ENCODE measurements at places on chromosomes 5 and 9.

- DNase-seq: no peak
Measured at GRCh38 chr5:118863345-118863744, 125.0 kb downstream of the DTWD2 start.

GRCh38 chr9:13898957-13899356 is 415.0 kb downstream of the NFIB start:
- no peak for DNase-seq

- no peak for DNase-seq
Measured at GRCh38 chr9:89367281-89367680, 49.0 kb downstream of the SECISBP2 start.

DNA sequence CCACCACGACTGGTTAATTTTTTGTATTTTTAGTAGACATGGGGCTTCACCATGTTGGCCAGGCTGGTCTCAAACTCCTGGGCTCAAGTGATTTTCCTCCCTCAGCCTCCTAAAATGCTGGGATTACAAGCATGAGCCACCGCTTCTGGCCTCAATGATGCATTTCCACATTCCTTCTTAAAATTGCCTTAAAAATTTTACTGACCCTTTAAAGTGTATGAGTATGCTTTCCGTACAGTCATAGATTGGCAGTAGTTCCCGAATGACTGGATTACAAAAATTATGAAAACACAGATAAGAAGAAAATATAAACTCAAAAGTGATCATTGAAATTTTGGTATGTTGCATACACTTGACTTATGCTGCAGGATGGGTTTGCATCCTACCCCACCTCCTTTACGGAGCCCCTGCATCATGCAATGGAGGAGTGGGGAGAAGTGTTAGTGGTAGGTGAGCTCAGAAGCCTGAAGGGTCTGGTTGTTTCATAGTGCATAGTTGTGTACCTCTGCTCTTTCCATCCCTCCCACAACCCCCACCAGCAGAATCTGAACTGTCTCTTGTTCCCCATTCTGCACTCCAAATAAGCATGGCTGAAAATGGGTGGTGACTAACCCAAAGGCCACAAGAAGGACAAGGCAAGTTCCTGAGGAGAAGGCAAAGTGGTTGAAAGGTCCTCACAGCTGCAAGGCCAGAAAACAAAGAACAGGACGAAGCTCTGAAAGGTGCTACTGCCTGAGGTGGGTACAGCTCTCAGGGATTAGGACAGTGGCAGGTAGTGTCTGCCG is 26.8 kb downstream of the ANKRD55 start:
- peak; percentile 37 for DNase-seq

- DNase-seq: no peak
Measured at GRCh38 chr9:68492806-68493205, 47.9 kb downstream of the TMEM252 start.

- DNase-seq: no peak
Measured at GRCh38 chr9:126481862-126482261, 131.9 kb upstream of the LMX1B start.

DNA sequence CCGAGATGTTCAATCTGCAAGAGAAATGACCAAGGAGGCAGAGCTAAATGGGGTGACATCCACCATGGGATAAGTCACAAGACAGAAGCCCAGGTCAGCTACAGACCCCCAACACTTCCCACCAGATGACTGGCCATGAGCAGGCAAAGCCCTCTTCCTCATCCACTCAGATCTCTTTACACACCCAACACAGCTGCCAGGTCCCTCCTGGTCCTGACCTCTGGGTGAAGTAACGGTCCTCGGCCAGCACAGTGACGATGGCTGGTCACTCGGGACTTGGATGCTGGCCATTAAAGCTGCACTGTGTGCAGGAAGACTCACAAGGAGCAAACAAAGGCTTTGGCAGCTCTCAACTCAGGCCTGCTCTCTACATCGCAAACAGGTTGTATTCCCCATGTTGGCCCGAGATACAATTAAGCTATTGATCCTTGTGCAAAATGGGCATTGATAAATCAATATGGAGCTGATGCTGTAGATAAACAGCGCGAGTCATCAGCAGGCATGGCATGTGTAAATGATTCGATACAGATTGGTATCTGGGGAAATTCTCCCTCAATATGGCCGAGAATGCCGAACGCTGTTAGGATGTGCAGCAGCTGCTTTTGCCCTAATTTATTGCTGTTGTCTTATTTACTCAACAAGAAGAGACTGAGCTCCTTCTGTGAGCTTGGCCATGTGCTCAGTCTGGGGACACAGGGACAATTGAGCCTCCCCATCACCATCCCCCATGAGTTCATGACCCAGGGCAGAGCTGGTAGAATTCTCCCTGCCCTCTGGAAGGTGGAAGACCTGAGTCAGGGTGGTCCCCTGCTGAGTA is 98.7 kb downstream of the C5orf15 start:
- DNase-seq: no peak

- DNase-seq: no peak
Measured at GRCh38 chr9:18255747-18256146, 218.2 kb upstream of the ADAMTSL1 start.

Data from inflammatory macrophage treated with lipopolysaccharide for 1 hour (primary cell).